Activated CD4-positive, alpha-beta T cell treated with anti-CD3 and anti-CD28 coated beads, Interleukin-2, amount 50 U/mL, for 24 hours (primary cell): ENCODE measurements at places on chromosomes 2 and 18.

DNA sequence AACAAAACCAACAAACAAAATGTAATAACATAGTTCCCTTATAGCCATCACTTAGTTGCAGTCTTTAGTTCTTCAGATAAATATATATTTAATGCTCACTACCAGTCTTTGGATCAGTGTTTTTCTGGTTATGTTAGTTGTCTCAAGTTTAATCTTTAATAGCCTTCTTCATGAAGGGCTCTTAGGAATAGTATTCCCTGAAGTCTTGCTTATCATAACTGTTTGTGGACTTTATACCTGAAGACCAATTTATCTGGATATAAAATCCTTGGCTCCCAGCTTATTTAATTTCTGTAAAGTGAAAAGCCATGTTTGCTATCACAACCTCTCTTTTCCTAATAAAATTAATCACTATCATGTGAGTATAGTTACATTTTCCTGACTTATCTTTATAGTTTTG is 379.7 kb downstream of the ARL6IP6 start:
- no peak for DNase-seq

GRCh38 chr2:67156796-67157195 is 240.3 kb upstream of the ETAA1 start:
- no peak for DNase-seq

DNA sequence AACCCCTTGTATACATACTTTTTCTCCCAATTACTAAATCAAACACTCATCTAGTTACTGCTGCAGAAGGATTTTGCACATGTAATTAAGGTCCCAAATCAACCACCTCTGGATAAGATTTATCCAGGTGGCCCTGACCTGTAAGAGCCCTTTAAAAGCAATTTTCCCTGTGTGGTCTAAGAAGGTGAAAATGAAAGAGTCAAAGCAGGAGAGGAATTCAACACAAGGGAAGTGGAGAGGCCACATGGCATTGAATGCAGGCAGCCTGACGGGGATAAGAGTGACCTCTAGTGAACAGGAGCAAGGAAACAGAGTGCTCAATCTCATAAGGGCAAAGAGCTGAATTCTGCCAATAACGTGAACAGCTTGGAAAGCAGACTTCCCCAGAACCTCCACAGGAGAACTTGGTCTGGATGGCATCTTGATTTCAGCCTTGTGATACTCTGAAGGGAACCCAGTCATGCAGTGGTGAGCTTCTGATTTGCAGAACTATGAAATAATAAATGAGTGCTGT is 27.2 kb downstream of the PPP3R1 start:
- no peak for DNase-seq

GRCh38 chr2:169114056-169114455 is 44.7 kb downstream of the DHRS9 start:
- DNase-seq, result no peak

GRCh38 chr18:55272510-55273243 is 313.4 kb upstream of the CCDC68 start:
- no peak for DNase-seq

DNA sequence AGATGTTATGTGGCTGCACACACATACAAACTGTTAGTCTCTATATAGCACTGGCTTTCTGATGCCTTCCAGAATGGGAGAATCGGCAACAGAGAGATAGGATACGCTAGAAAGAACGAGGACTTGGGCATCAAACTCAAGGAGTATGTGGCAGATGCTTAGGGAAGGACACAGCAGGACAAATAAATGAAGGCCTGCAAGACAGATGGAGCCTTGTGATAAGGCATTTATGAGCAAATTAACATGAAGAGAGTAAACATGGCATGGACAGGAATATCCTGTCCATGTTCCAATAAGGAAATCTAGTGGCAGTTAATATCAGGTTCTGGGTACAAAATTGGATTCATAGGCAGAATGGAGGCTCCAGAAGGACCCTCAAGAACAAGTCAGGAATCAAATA is 136.9 kb downstream of the SLC4A10 start:
- DNase-seq, result no peak

DNA sequence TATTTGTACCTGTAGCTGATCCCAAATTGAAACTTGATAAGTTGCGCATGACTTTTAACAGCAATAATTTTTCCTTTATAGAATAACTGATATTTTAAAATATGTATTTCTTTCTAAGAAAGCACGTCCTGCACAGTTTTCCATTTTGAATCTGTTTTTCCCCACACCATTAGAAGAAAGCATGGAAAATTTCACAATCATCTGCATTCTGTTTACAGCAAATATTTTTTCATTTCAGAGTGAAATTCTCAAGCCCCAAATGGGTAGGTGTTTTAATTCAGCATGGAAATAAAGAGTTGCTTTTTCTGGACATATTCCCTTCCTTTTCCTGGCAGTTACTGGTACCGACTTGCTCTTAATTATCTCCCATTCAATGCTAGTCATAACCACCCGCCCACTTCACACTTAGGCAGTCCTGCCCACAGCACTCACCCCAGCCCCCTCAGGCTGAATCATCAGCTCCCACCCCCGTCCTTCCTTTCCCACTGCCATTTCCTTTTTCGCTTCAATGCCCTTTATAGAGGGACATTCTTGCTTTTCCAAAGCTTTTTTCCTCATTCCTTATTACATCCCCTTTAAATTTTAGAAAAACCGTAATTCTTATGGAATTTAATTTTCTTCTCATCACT is 89.2 kb upstream of the GLS start:
- DNase-seq, result peak; percentile 42

DNA sequence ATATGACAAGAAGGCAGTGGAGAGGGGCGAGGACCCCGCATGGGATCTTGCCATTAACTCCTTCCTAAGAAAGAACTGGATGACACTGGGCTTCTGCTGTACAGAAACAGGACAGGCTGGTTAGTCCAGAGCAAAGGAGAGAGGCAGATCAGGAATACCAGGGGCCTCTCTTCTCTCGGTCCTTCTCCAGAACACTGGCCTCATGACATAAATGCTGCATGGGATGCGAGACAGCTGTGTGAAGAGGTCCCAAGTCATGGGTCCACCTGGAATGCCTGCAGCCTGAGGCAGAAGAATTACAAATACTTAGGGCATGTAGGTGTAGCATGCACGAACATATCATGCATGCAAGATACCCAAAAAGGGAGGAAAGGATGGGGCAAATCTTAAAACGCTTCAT is 9.1 kb downstream of the MBOAT2 start:
- no peak for DNase-seq

DNA sequence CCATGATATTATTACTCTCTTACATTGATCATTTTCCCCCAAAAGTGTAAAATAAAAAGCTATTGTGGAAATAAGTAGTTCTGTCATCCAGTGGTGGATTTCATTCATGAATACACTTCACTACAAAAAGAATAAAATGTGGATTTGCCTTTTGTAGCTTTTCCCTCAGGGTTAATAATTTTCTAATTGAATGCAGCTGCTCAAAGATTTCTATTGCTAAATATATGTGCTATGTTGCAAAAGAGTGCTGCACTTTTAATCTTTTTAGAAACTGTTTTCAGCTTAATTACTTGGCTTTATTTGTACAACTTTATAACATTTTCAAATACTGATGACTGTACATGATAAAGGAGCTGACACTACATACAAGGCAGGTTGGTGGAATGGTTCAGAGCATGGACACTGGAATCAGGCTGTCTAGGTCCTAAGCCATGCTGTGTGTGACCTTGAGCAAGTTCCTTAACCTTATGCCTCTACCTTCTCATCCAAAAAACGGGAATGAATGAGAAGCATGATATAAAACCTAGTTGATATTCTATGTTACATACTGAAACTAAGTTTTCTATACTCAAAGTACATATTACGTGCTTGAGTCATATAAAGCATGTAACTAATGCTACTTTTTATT is 128.8 kb downstream of the THSD7B start:
- no peak for DNase-seq

- no peak for DNase-seq
Measured at GRCh38 chr2:180125245-180125962, 118.3 kb upstream of the CWC22 start.

GRCh38 chr18:47149457-47150028 is 757 bp downstream of the HDHD2 start:
- no peak for DNase-seq

- no peak for DNase-seq
Measured at GRCh38 chr2:128544321-128545037, 225.8 kb upstream of the HS6ST1 start.

GRCh38 chr18:52343138-52343537 is 3.1 kb downstream of the DCC start:
- DNase-seq, result no peak

- no peak for DNase-seq
Measured at GRCh38 chr2:150681120-150681804, 193.8 kb upstream of the RND3 start.

DNA sequence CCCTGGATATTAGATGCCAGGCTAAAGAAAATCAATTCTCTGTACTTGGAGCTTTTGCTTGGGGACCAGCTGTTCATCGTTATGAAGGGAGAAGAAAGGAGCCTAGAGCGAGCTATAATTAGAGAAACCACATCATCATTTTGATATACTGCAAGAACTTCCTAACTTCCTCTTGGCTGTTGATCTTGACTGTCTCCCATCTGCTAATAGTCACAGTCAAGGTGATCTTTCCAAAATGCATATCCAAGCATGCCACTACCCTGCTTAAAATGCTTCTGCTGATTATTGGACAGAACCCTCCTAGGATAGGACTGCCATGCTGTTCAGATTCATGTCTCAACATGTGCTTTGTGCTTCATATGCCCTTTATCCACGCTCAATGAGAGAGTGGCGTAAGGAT is 54.8 kb downstream of the RAPGEF4 start:
- DNase-seq, result no peak

- DNase-seq, result no peak
Measured at GRCh38 chr18:79941473-79942119, 9.9 kb downstream of the SLC66A2 start.

DNA sequence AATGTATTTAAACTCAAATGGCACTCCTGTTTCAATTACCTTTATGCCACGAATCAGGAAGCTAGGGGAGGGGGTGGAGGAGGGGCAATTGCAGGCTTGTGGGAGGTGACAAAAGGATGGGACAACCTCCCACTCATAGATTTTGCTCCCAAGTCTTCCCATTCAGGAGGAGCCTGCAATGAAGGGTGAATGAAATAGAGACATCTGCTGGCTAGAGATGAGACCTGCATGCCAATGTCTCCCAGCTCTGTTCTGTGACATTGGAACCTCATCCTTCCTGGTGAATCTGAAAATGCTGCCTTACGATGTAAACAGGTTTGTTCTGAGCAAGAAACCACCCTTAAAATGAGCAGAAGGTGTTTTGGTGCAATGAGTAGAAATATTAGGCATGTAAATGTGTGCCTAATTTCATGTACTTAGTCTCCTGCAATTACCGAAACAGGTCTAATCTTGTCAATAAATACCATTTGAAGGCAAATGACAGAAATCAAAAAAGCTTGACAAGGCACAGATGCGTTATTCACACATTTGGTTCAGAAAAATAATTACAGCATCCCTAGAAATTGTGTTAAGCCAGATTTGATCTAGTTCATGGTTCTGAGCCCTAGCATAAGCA is 2.7 kb upstream of the PID1 start:
- DNase-seq, result no peak
